ENCODE measurements at places on chromosomes 1 and 21. TPM values are rescaled to one million over a fixed set of nuclear protein-coding genes. Genes with fewer than 3 reads are reported as not detected.
A peak's percentile ranks its signal among the peaks of the same experiment; 100 is the strongest.

The BARHL2 gene
- not detected for total RNA-seq

DNA sequence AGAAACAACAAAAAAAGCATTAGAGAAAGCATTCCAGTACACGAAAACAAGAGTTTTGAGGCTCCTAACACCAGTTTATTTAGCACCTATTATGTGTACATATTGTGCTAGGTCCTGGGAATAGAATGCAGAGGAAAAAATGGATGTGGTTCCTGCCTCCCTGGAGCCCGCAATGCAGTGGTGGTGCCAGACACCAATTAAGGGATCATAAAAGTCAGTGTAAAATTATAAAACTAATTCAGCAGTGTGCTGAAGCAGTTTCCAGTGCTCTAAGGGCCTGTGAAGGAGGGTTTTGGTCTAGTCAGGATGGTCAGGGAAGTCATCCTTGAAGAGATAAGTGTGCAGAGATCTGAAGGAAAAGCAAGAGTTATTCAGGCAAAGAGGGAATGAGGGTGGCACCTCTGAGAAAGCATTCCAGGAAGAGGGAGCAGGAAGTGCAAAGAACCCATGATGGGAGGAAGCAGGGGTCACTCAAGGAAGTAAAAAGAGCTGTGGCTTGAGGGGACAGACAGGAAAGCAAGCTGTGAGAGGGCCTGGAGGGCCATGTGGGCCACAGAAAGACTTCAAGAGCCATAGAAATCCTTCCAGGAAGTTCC lies 65.2 kb upstream of the IFNLR1 start:
- no peak for DNase-seq

The CHRM3 gene
- total RNA-seq, result under 0.01 TPM

GRCh38 chr1:61028136-61028535 lies 54.2 kb upstream of the NFIA start:
- no peak for DNase-seq

The CLDN17 gene
- not detected for total RNA-seq

GRCh38 chr1:98369463-98369862 lies 292.1 kb upstream of the SNX7 start:
- DNase-seq, result peak; percentile 12

GRCh38 chr1:7117399-7118281 lies 332.4 kb downstream of the CAMTA1 start:
- peak; percentile 70 for DNase-seq

- DNase-seq, result peak; percentile 8
These were observed 21.6 kb downstream of the PSEN2 start for GRCh38 chr1:226891846-226892523.

- no peak for DNase-seq
These were observed 1.6 kb downstream of the CD1B start for GRCh38 chr1:158329733-158330132.

- DNase-seq, result no peak
These were observed 4.8 kb downstream of the ARPC5 start for GRCh38 chr1:183630748-183631147.

DNA sequence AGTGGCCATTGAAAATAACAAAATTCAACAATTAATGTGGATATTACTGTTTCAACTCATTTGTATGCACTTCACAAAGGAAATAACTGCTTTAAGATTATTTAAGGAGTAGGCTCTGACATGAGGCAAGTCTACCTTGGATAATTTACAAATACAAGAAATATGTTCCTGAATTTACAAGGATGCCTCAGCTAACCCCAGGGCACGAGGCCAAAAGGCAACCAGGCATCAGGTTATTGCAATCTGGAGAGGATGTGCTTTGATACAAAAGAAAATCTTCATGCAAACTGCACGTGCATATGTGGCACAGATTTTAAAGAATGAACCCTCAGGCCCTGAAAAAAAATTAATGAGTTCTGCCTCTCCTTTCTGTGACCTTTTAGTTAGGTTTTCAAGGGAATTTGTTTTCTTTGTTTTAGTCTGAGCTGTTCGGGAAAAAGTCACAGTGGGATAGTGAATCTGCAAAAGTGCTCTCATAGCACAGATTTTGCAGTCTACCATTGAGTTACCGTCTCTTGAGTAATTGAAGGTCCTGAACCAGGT lies 1304.2 kb upstream of the ADGRL4 start:
- DNase-seq, result no peak

The KIAA1614 gene
- total RNA-seq, result 8.4 TPM

DNA sequence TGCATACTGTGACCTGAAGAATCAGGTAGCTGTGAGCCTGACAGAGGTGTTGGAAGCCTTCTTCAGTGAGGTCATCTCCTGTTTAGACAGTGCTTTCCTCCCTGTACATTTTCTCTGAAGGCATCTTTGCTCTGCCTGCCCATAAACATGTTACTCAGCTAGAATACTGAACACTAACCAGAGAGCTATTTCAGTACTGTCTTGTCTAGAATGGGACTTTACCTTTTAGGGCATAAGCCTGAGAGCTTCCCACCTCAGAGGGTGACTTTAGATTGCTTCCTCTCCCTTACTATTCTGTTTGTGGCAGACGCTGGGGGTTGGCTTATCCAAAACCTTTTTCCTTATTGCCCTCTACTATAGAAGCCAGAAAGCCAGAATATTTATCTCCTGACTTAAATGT lies 23.3 kb upstream of the ZNF326 start:
- no peak for DNase-seq
